ENCODE measurements at places on chromosomes 3 and 15.

- no peak for DNase-seq
Measured at GRCh38 chr15:101003081-101003480, 83.9 kb downstream of the LRRK1 start.

DNA sequence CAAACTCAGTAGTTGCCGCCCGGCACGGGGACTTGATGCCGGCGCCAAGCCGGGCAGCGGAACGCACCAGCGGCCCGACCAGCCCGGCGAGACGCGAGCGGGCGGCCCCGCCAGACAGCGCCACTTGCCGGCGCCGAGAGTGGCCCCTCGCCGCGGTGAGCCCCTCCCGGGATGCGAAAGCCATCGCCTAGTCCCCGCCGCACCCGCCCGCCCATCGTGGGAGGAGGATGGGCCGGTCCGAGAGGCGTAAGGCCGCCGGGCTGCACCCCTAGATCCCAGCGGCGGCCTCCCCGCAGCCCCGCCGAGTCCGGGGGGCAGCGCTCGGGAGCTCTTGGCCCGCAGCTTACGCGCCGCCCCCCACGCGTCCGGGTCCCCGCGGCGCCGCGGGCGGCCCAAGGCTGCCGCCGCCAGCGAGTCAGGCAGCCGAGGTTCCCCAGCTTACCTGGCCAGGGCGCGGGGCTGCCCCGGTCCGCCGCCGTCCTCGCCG is 609 bp downstream of the GOLGA8A start:
- no peak for DNase-seq

GRCh38 chr3:138351151-138351550 is 2.8 kb downstream of the MRAS start:
- DNase-seq, result no peak

- no peak for DNase-seq
Measured at GRCh38 chr3:65575376-65575840, 463.3 kb downstream of the MAGI1 start.

- DNase-seq, result no peak
Measured at GRCh38 chr3:52171514-52172261, 17.5 kb upstream of the POC1A start.

DNA sequence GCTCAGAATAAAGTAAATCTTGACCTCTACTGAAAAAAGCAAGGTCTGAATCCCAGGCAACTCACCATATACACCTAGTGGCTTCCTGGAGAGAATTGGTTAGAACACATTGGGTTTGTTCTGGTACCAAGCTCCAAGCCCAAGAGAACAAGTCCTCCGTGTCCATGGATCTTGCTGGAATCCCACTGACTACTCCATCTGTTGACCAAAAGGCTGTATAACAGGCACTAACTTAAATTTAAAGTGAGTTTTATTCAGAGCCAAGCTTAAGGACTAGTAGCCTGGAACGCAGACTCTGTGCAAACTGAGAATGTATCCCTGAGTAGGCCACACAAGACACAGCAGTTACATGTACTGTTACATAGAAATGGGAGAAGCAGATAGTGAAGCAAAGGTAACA is 342.1 kb upstream of the LRRC3B start:
- no peak for DNase-seq

GRCh38 chr15:67059127-67059553 is 6.3 kb upstream of the SMAD3 start:
- no peak for DNase-seq

DNA sequence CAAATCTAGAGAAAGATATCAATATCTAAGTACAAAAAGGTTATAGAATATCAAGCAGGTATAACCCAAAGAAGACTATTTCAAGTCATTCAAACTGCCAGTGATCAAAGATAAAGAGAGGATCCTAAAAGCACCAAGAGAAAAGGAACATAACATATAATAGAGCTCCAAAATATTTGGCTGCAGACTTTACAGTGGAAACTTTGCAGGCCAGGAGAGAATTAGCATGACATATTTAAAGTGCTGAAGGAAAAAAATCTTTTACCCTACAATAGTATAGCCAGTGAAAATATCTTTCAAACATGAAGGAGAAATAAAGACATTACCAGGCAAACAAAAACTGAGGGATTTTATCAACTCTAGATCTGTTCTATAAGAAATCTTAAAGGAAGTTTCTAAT is 254.3 kb upstream of the ARHGEF26 start:
- no peak for DNase-seq

DNA sequence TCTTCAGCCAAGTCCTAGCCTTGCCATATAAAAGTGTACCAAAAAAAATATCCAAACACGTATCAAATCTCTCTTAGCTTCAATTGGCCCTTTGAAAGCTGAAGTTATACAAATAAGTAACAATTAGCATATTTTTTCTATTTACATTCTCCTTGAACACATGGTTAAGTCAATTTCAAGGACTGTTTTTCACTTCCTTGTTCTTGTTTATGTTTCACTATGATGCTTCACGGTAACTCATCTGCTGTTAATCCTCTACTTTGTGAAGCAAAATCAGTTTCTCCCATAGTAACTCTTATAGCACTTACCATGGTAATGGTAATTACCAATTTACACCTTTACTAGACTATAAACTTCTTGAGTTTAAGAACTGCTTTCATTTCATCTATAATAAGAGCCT is 10.6 kb upstream of the SPRED1 start:
- DNase-seq, result no peak

DNA sequence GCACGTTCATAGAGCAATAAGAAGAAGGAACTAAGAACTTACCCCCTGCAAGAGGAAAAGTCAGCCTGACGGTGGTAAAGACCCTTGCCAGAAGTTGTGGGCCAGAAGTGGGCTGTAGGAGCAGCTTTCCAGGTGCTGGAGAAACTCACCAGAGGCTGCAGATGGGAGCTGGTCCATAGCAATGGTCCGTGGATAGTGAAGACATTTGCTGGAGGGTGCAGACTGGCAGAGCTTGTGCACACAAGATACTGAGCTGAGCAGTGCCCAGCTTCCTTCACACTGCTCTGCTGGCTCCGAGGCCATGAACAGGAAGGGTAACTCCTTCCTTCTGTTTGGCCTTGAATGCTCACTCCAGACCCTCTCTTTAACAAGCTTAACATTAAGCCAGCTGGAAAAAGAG is 149.8 kb upstream of the BNIP2 start:
- no peak for DNase-seq

DNA sequence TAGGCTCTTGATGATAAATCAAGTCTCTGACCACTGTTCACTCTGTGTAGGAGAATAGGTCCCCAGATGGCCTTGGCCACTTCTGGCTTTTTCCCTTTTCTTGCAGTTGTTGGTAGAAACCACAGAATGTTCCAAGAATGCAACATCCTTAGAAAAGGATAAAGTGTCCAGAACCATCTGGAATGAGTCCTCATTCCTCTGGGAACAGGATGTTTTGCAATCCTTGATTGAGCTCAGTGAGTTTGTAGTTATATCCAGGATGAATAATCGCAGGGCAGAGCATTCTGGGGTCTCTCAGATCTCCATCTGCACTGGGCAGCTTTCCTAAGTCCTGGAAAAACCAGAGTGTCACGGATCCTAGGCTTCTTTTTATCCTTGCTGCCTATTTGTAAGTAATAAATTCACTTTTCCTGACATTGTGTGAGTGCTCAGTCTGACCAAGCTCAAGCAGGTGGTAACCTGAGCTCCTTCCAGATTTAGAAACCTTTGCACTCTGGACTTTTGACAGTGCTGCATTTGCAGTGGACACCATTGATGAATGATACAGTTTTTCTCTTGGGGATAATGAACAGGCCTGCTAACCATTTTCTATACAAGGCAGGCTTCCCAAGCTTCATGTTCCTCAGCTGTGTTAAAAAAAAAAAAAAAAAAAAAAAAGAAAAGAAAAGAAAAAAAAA is 1028.6 kb downstream of the OTOL1 start:
- DNase-seq, result no peak

DNA sequence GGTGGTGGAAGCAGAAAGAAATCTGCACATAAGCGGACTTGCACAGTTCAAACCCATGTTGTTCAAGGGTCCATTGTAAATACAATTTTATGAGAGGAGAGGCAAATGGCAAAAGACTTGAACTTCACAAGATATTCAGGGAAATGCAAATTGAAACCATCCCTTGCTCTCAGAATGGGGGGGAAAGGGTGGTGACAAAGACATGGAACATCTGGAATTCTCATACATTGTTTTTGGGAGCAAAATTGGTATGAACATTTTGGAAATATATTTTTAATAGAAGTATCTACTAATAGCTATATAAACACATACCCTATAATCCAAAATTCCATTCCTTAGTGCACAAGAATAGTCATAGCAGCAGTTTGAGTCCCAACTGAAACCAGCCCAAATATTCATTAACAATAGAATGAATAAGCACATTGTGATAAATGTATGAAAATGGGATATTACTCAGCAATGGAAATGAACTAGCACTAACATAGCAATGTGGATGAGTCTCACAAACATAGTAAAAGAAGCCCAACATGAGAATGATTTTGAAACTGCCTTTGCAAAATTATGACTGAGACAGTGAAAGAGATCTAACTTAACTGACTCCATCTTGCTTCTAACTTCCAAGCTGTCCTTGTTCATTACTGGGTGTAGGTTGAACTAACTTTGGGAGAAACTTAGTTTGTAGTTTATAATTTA is 77.2 kb downstream of the CD200R1L start:
- no peak for DNase-seq

DNA sequence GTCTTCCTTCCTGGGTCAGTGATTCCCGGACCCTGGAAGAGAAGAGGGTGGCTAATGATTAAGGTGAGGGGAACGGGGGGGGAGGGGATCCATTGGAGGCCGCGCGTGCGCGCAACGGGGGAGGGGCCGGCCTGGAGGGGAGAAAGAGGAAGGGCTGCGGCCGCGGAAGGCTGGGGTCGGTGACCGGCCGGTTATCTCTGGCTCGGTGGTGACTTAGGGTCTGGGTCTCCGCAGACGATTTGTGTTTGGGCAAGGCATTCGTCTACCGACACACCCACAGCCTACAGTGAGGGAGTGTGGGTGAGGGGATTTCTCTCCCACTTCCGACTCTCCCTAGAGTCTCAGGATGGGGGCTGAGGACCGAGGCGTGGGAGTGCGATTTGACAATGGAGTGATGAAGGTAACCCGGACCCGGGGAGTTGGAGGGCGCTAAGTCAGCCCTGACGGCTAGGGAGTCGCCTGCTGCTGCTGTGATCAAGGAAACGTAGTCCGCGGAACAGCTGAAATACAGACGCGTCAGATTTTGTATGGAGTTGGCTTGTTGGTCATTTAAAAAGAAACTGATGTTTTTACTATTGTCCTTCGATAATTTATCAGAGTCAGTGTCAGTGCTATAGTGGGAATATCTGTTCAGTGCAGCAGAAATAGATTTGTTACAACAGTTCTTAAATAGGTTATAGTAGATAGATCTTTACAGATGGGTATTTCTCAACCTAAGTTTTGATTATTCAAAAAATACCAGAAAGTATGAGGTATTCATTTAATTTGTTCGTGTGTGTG is 733 bp downstream of the RNF111 start:
- DNase-seq, result peak; percentile 13

GRCh38 chr3:184227481-184227935 is 1.9 kb upstream of the VWA5B2 start:
- no peak for DNase-seq

- no peak for DNase-seq
Measured at GRCh38 chr3:51358981-51359380, 26.1 kb upstream of the MANF start.

DNA sequence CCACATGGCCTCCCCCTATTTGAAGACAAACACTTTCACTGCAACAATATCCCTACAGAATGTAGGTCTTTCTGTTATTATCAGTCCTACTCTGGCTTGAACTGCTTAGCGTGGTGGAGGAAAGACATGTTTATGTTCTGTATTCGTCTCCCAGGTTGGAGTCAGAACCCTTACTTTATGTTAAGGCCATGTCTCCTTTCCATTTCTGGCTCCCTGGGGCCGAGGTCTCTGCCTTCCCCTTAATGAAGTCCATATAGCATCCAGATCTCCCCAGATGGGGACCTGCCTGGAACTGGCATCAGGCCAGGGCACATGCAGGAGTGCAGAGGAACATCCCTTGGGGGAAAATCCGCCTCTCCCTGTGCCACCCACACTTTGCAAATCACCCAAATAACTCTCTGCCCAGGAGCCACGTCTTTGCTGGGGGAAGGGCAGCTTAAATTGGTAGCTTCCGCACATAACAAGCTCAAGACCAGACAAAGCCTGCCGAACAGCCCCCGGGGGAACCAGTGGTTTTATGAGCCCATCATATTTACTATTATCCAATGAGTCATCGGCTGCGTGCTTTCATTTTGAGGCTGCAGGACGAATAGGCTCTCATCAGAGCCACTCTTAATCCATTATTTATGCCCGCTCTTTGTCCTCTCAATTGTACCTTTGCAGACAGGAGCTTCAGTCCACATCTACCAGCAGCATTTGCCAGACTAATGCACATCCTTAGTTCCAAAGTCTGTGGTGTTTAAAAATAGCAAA is 237.0 kb downstream of the UACA start:
- peak; percentile 99 for DNase-seq
